ENCODE measurements at places on chromosomes 2 and 18.

- no peak for DNase-seq
Observed at GRCh38 chr2:133839677-133840076, 271.4 kb upstream of the NCKAP5 start.

- no peak for DNase-seq
Observed at GRCh38 chr18:3230401-3231334, 10.9 kb upstream of the MYOM1 start.

DNA sequence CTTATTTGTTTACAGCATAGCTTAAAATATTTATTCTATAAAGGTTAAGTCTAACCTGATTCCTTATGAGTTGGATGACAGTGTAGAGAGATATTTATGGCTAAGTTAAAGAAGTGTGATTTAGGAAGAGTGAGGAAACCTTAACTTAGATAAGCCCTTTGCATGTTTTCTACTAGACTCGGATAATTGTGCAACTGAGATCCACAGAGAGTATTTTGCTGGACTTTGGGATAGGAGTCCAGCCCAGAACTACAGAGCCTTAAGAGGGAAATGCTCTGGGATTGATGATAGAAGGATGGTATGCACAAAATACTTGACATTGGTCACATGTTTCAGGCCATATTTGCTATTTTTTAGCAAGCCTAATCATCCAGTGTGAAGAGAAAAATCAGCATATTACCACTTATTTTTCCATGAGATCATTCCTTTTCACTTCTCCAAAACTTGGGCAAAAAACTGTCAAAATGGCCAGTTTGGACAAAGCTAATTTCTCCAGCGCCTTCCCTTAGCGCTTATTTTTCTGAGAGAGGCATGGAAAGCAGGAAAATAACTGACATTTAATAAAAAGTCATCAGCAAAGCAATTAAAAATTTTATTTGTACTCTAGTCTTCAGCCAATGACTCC is 3.1 kb downstream of the CD28 start:
- no peak for DNase-seq

DNA sequence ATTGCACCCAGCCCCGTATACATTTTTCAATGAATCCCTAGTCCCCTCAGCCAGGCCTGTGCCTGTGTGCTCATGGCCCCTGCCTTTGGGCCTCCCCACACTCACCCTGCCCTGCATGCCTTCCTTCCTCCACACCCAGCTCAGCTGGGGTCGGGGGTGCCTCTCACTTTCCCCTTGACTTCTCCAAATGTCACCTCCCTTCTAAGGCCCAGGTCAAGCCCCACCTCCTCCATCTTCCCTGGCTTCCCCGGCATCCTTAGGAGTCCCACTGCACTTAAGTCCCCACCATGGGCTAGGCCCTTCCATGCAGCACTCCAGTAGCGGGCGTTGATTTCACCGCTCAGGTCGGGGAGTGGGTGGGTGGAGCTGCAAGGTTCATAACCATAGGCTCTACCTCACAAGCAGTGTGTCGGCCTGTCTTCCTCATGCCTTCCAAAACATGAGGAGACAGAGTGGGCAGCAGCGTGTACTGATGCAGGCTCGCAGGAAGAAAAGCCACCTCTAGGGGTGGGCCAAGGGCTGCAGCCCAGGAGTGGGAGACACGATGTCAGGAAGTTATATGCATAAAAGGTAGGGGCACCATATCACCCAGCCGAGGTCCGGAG is 47.7 kb downstream of the DNMT3A start:
- no peak for DNase-seq

DNA sequence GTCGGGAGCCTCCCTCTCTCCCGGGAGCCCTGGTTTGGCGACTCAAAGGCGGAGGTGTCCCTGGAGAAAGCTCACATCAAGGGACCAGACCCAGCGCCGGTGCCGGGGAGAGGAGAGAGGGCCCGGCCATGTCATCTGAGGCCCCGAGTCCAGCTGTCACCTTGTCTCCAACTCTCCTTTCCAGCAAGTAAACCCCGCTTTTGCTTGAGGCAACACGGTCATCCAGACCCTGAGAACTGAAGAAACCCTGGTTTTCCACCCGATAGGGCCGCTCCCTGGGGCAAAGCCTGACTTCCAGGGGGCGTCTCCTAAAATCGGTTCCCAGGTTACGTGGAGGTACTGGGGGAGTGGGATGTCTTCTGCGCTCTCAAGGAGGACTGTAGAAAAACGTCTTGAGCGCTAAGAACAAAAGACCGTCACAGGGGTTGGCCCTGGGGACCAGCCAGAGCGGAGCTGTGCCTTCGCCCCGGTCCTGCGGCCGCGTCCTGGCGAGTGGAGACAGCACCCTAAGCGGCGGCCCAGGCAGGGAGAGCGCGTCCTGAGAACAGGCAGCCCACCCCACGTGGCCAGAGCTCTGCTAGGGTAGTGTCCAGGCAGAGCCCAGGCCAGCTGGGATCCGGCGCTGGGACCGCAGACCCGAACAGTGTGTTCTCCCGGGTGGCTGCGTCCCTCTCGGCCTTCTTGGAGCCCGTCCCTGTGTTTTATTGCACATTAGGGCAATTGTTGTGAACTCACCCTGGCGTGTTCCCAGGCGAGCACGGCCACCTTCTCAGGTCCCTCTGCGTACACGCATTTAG is 55.7 kb downstream of the TMEM18 start:
- DNase-seq = no peak

- DNase-seq = no peak
Observed at GRCh38 chr18:55477860-55478581, 110.0 kb downstream of the TCF4 start.

- no peak for DNase-seq
Observed at GRCh38 chr2:200761266-200761665, 50.4 kb upstream of the BZW1 start.

GRCh38 chr18:79904357-79905147 is 46.9 kb downstream of the SLC66A2 start:
- no peak for DNase-seq

DNA sequence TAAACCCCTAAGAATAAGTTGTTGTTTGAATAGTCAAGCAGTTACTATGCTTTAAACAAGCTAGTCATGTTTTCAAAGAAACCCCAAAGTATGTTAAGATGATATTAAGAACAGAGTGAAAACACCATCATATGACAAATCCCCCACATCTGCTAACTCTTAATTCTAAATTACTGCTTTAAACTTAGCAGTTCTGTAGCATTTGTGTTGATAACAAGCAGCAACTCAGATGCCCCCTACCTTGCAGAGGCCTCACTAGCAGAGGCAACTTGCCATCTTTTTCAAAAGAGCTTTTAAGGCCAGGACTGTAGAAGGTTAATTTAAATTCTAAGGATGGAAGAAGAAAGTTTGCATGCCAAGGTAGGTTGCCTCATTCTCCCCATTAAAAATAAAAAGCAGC is 376.2 kb downstream of the SETBP1 start:
- DNase-seq = no peak

GRCh38 chr2:30684516-30684915 is 122.7 kb downstream of the CAPN13 start:
- DNase-seq = no peak

DNA sequence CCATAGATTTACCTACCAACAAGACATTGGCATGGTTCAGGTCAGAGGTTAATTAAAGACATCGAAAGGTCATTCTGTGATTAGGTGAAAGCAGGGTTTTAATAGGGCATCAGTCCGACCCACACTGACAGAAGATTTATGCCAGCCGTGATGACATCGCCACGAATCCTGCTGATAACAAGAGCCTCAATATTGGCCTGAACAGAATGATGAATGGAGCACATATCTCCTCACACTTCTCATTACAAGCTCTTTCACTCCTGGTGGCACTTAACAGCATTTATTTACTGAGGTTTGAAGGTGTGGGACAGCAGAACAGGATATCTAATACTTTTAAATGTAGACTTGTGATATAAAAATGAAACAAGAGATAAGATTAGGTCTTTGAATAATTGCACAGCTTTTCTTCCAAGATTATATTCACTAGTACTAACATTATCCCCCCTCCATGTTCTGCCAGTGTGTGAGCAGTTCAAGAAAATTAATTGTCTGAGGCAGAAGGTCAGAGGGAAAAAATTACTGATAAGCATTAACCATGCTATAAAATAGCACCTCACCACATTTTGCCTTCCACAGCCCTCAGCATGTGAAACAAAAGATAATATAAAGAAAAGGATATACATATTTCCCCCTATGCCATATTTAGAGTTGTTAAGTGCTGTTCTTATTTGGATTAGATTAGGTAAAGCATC is 23.1 kb upstream of the INSIG2 start:
- no peak for DNase-seq

GRCh38 chr2:232273903-232274643 is 104.5 kb upstream of the ALPP start:
- no peak for DNase-seq

DNA sequence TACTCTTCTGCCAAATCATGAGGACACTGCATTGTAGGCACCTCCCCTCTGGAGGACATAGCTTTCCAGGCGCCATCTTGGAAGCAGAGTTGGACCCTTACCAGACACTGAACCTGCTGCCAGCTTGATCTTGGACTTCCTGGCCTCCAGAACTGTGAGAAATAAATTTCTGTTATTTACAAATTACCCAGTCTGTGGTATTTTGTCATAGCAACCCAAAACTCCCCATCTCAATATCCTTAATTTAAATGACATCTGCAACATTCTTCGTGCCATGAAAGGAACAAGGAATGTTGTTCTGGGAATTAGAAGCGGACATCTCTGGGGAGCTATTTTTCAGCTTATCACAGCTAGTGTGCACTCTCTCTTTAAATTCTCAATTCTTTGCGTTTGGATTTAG is 57.4 kb upstream of the CHRNA1 start:
- no peak for DNase-seq

GRCh38 chr2:189511210-189511959 is 69.2 kb downstream of the SLC40A1 start:
- no peak for DNase-seq

DNA sequence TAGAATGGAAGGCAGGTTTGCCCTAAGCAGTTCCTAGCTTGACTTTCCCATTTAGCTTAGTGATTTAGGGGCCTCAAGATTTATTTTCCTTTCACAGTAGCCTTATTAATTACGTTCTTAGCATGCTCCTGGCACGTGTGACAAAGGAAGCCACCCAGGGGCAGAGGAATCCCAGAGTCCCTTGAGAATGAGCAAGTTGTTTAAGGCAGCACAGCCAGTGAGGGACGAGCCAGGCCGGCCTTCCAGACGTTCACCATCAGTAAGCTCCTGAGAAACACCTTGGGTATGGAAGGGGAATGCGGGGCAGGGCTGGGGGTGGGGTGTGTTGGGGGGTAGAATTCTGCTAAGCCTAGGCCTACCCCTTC is 76.3 kb downstream of the SOWAHC start:
- no peak for DNase-seq

DNA sequence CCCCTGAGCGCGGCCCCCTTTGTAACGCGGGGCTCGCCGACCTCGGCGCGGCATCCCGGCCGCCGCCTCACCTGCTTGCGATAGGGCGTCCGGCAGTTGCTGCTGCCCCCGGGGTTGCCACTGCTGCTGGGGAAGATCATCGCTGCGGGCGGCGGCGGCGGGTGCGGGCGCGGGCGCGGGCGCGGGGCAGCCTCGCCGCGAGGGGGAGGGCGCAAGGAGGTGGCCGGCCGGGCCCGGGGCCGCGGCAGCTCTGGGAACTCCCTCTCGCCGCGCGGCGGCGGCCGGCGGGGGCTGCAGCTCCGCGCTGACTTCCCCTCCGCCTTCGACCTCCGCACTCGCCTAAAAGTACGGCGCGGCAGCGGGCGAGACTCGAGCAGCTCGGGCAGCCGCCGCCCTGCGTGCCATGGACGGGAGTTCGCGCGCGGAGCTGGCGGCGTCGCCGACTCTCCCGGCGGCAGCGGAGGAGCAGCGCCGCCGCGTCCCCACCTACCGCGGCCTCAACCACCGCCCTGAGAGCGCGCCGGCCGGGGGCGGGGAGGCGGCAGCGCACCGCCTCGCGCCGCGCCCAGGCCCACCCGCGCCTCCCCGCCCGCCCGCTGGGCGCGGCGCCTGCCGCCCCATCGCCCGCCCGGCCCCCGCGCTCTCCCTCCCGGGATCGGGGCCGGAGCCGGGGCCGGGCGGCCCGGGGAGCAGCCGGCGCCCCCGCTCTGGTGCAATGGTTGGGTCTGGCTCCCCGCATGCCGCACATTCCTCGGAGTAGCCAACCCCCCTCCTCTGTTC is 86.0 kb downstream of the RBMS1 start:
- DNase-seq = peak; percentile 67

GRCh38 chr2:239250216-239251081 is 150.4 kb downstream of the HDAC4 start:
- no peak for DNase-seq

DNA sequence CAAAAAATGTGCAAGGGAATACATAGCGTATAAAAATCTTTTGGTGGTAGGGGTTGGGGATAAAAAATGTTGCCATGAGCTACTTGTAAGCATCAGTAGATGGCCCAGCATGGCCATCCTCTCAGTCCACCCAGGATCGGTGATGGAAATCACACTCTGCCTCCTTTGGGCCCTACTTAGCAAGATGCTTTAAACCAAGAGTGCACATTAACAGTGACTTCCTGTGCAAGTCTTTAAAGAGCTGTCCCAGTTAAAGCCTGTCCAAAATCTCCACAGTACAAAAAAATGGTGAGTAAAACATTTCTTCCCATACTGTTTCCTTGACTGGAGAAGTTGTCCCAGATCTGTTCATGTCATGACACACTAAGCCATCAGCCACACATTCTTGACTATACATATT is 18.0 kb downstream of the ANKRD44 start:
- no peak for DNase-seq

DNA sequence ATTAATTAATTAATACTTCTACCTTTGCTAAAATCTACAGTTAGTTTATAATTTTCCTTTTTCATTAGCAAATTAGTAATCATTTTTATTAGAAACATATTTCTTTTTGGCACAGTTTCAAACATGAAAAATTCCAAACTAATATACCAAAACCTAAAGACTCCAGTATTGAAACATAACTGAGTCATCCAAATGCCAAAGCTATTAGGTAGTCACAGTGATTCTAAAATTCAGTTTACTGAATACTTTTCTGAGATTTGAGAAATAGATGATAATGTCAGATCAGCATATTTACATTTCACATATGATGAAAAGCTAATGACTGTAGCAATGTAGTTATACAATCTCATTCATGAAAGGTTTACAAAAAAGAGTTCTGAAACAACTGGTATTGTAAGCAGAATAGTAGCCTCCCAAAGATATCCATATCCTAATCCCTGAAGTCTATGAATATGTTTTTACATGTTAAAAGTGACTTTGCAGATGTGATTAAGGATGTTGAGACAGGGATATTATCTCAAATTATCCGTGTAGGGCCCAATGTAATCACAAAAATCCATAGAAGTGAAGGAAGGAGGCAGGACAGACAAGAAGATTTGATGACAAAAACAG is 680.2 kb upstream of the CHAC2 start:
- no peak for DNase-seq

GRCh38 chr2:44938287-44939105 is 3.0 kb upstream of the SIX3 start:
- peak; percentile 44 for DNase-seq

GRCh38 chr2:183224948-183225347 is 100.7 kb downstream of the NUP35 start:
- no peak for DNase-seq

Data from glutamatergic neuron (in vitro differentiated cells).